ENCODE measurements at places on chromosomes 6 and 20.

DNA sequence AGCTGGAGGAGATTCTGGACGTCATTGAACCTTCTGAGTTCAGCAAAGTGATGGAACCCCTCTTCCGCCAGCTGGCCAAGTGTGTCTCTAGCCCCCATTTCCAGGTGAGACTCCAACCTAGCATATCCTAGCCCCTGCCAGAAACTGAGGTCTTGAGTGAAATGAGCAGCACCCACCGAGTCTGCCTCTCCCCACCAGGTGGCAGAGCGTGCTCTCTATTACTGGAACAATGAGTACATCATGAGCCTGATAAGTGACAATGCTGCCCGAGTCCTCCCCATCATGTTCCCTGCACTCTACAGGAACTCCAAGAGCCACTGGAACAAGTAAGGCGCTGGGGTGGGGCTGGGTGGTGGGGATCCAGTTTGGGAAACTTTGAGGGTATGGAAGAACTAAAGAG lies 4.6 kb downstream of the MEA1 start:
- DNase-seq: peak; percentile 15

DNA sequence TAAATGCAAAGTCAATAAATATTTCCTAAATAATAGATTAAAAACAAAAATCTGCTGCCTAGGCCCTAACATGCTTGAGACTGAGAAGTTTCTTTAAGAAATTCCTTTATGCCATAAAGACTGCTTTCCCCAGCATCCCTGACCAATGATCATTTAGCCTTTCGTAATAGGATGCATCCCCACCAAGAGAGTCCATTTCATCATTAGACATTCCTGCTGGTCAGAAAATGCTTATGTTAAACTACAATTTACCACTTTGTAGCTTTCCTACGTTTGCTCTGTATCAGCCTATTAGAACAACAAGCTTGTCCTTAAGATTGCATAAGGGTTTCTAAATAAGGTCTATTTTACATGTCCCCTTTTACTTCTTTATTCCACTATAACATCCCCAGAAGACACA lies 59.8 kb upstream of the HSF2 start:
- DNase-seq: no peak

DNA sequence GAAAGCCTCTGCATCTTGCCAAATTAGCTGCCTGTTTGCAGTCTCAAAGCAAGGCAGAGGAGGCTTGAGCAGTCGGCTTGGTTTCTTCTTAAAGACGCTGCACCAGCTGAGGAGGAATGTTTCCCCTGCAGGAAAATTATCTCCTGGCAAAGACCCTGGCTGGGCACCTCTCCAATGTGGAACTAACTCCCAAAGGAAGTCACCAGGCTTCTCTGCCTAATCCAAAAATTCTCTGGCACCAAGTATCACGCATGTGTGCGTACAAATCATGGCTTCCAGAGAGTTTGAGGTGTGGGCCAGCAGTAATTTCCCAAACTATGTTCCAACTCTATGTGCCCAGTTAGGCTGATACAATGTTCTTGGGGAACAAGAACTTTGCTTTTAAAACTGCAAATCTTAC lies 176.2 kb downstream of the KIF16B start:
- DNase-seq: peak; percentile 27

DNA sequence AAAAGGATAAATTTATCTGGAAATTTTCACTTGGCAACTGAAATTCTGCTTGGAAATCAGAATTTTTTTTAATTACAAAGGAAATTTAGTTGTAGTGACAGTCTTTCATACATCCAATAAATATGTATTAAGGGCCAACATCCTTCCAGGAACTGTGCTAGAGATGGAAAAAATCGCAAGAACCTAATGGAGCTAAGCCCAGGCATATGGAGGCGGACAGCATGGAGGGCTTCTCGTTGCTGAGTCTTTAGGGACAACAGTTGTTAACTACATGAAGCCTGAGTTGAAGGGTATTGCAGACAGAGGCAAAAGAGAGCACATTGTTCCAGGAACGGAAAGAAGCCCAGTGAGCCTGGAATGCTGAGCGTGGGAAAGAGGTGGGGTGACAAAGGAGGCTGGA lies 208.9 kb downstream of the IBTK start:
- no peak for DNase-seq

DNA sequence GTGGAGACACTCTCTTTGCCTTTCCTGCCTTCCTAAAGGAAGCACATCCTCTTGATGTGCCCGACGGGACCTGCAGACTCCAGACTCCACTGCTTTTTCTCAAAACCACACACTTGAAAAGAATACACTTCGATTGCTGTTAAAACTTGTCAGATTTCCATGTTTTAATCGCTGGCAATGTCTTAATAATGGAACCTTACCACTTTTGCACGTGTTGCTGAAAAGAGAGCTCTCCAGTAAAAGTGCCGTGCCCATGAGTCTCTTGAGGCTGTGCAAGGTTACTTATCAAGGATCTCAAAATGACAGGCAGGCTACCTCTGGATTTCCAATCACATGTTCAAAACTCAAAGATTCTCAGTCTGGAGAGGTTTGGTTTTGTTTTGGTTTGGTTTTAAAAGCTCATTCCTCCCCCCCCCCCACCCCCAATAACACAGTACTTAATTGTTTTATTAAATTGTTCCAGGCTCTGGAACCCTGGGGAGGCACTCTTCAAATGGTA lies 12.0 kb upstream of the TFAP2A start:
- no peak for DNase-seq

GRCh38 chr6:5084781-5085647 lies at the start of gene PPP1R3G:
PPP1R3G (plus strand) TSS chr6:5085341; CDS start chr6:5085486, 145 bp downstream.
- DNase-seq: peak; percentile 73

- DNase-seq: no peak
Measured at GRCh38 chr6:136964398-136964797, 42.3 kb downstream of the SLC35D3 start.

DNA sequence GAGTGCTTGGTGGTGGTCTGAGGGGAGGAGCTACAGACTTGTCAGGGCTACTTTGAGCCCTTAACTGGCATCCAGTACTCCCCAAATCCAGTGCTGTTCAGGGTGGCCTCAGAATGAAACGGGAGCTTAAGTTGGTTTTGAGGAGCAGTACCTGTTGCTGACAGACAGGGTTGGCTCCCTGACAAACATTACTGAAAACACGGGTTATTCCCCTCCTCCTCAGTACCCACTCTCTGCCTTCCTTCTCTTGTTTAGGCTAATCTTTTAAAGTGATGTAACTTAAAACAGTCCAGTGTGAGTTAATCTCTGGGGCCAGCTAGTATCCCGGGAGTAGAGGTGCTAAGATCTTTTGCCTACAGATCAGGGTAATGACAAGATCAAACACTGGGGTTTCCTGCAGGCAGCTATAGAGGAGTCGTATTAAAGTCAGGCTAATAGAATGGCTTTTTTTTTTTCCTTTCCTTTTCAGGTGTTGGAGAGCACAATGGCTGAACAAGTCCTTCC lies 3.7 kb downstream of the TNFAIP3 start:
- no peak for DNase-seq

DNA sequence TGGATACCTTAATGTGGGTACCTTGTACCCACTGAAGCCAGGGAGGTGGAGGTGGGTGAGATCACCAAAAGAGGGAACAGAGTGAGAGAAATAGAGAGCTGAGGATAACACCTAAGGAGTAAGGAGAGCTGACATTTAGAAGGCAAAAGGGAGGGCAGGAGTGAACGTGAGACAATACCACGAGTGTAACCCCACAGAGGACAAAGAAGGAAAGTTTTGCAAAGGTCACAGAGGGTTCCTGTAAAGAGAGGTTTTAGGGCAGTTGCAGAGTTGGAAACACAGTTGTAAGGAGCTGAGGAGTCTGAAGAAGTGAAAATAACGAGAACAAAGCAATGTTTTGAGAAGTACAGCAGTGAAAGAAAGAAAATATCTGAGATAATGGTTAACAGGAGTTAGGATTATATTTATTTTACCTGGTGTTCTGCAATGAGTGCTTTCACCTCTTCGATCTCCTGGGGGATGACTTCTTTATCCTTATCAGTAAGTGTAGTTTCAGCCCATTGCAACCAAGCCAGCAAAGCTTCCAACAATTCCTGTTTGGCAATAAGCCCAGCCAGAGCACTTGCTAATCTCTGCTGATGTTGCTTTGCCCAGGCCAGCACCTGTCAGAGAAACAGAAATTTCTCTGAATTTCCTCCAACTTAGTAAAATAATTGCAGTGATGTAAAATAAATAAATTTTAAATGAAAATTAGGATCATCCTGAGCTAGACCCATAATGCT lies 166.8 kb downstream of the DST start:
- DNase-seq: peak; percentile 55

- peak; percentile 80 for DNase-seq
Measured at GRCh38 chr6:797479-798077, 104.6 kb upstream of the EXOC2 start.

DNA sequence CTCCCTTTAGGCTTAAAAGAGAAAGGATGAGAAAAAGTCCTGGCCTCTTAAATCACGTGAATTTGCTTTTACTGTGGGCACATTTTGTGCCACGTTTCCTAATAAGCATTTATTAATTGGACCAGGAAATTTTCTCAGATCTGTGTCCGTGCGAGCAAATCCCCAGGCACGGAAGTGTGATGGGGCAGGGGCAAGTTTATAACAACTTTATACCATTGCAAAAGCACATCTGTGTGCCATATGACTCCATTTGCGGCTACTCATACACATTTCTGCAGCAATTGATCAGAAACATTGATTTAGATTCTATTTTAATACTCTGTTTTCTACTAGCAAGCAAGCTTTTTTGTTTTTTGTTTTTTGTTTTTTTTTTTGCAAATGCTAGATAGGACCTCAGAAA lies 373.2 kb downstream of the TAF4 start:
- DNase-seq: no peak

DNA sequence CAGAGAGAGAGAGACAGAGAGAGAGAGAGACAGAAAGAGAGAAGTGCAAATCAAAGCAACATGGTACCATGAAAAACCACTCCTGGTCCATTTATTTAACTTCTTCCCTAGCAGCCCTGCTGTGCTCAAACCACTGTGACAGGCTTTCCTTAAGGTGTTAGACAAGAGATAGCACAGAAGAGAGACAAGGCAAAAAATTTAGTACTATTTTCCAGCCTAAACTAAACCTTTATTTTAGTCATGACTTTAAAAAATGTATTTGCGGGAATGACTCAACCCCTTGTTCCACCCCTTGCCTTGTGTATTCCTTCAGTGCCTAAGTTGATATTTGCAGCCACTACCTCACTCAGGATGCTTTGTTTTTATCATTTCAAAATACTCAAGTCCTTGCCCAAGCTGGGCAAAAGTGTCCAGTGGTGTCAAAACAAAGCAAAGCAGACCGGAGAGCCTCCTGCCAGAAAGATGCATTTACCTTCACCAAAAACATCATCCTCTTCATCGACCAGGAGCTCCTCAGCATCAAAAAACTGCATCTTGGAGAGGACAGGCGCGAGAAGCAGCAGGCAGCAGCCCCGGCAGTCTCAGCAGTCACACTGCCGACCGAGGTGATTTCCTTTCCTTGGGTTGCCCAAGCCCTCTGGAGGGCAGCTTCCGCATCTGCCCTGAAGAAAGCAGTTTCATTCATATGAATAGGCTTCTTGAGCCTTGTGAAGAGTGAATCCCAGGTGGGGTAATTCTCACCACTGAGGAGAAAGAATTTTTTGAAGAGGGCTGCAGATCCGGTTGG lies at the start of gene RIPOR2:
Gene RIPOR2, minus strand, starts transcription at position 595 of the 787 bp plus-strand sequence. Its CDS starts 62 bp downstream, at position 533.
- peak; percentile 43 for DNase-seq

DNA sequence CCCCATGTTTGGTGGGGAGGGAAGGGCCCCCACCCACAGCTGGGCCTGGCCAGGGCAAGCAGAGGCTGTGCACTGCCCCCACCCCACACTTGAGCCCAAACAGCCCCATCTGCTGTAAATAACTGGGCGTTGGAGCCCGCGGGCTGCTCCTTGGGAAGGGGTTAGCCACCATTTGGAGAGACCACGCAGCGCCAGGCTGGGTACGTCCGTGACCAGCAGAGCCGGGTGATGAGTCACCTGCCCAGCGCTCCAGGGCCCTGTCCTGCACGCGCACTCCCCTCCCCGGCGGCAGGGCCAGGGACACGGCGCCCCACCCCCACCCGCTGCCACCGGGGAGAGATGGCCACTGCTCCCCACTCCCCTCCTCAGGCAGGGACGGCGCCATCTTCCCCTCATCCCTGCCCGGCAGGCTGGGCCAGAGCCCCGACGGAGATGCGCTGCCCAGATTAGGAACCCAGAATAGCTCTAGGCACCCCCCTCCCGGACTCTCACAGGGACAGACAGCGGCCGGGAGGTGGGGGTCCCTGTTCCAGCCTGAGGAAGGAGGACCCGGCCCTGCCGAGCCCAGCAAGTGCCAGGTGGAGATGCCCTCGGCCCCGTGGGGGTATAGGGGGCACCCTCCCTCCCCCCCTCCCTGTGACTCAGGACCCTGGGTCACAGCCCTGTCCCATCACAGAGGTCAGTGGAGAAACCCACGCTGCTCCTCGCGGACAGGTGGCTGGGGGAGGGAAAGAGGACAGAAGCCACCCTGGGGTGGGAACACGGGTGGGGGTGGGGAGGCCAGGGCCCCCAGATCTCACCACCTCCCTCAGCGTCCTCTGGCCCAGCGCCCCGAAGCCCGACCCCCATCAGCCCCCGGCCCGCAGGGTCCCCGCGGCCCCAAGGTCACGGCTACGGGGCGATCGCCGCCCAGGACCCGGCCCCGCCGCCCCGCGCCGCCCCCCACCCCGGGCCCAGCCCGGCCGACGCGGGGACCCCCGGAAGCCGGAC lies 642 bp downstream of the EEF1A2 start:
- peak; percentile 42 for DNase-seq

DNA sequence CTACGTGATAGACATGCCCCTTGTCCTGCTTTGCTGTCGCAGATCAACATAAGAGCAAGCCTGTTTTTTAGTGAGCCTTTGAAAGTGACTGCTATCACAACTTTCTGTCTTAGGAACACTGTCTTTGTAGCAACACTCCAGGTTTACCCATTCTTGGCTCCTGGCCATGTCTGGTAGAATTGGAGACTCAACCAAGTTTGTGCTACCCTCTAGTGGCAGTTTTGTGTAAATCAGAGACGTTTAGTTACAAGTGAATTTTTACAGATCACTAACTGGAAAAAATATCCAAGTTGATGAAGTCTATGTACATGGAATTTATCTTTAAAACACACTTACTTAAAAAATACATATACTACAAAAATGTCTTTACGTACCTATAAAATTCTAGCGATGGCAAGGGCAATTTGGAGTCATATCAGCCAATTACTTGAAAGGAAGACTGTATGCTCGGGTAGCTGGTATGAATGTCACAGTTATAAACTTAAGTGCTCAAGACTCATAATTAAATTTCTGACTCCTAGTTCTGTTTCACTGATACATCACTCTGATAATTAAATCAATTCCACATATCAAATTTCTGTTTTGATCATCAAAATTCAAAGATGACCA lies 101.4 kb downstream of the ADGB start:
- DNase-seq: peak; percentile 89

- no peak for DNase-seq
Measured at GRCh38 chr20:36234771-36235320, 1.4 kb upstream of the AAR2 start.

- DNase-seq: peak; percentile 78
Measured at GRCh38 chr6:57262488-57262887, 40.4 kb upstream of the RAB23 start.

- DNase-seq: no peak
Measured at GRCh38 chr6:163946437-163946836, 531.9 kb downstream of the QKI start.

All from fibroblast of lung (primary cell).